CD4-positive, alpha-beta T cell (primary cell): ENCODE measurements at places on chromosomes 12 and 14.

DNA sequence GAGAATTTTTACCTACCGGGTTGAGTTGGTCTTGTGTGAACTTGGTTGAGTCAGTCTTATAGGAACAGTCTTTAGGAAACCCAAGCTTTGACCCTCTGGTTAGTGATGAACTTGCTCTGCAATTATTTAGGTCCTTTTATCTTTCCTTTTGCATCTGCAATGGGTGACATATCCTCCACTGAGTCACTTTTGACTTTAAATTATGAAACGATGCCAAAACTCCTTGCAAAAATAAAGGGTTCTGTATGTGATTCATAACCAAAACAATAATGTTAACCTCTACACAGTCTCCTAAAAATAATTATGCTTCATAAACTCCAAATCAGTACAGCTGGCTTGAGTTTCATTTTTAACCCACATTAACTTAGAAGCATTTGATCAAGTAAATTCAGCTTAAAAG is 979.4 kb downstream of the GALC start:
- DNase-seq, result no peak

- DNase-seq, result peak; percentile 37
Measured at GRCh38 chr12:123532808-123533649, 490 bp downstream of the RILPL1 start.

- no peak for DNase-seq
Measured at GRCh38 chr12:67873355-67873754, 115.9 kb upstream of the IFNG-AS1 start.

DNA sequence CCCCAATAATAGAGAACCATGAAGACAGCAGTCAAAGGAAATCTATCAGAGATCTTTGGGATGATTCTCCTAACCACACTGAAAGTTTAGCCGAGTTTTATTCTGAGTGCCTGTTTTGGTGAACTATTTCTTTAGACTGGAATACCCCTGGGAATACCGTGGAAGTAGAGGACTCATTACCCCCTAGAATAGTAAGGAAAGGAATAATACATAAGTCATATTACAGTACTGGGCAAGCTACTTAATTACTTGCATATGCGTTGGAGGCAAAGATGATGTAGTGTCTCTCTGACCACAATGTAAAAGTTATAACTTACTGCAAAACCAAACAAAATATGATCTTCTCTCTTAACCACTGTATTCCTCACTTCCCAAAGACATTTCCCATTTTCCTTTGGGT is 25.5 kb downstream of the ZC2HC1C start:
- DNase-seq, result no peak

GRCh38 chr12:91001306-91001705 is 3.5 kb downstream of the EPYC start:
- DNase-seq, result no peak
